Esophagus mucosa (tissue), 1 donor: ENCODE measurements at places on chromosomes 11 and 22. TPM values are rescaled to one million over a fixed set of nuclear protein-coding genes. Genes with fewer than 3 reads are reported as not detected.

GRCh38 chr22:19714312-19715187 is at the start of gene SEPTIN5:
SEPTIN5 (plus strand) TSS chr22:19714503; CDS start chr22:19714589, 86 bp downstream.
- ATAC-seq: no peak

DNA sequence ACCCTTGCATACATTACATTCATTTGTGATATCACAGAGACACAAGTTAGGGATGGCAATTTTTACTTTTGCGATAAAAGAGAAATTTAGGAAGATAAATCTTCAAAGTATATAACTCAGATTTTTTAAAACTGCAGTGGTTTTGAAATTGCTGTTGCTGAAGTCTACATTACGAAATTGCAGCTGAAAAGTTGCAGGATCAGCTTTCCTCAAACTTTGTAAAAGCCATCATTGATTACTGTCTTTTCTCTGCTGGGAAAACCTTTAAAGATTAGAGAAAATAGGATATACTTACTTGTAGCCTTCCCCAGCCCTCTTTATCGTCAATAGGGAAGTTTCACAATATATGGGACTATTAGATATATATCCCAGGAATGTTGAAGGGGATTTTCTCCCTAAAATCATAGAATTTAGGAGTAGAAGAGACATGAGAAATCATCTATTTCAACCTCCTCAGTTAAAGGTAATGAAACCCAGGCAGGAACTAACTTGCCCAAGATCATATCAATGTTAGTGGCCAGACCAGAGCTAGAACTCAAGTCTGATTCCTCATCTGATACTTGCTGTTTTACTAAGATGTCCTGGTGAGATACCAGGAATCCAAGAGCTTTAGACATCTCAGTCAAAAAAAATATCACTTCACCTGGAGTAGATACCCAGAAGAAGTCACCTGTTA is 10.4 kb upstream of the AGBL2 start:
- ATAC-seq: no peak

GRCh38 chr11:70064726-70065317 is 13.3 kb upstream of the ANO1 start:
- peak; percentile 63 for ATAC-seq

GRCh38 chr11:129768356-129768755 is 47.3 kb upstream of the TMEM45B start:
- no peak for ATAC-seq

GRCh38 chr11:15854245-15854644 is 502.1 kb downstream of the SOX6 start:
- no peak for ATAC-seq

- ATAC-seq: no peak
Observed at GRCh38 chr22:35353318-35353717, 27.6 kb upstream of the HMOX1 start.

- ATAC-seq: no peak
Observed at GRCh38 chr11:3171931-3172560, 6.9 kb upstream of the OSBPL5 start.

GRCh38 chr22:42418811-42419242 is 13.4 kb downstream of the NFAM1 start:
- ATAC-seq: peak; percentile 38

DNA sequence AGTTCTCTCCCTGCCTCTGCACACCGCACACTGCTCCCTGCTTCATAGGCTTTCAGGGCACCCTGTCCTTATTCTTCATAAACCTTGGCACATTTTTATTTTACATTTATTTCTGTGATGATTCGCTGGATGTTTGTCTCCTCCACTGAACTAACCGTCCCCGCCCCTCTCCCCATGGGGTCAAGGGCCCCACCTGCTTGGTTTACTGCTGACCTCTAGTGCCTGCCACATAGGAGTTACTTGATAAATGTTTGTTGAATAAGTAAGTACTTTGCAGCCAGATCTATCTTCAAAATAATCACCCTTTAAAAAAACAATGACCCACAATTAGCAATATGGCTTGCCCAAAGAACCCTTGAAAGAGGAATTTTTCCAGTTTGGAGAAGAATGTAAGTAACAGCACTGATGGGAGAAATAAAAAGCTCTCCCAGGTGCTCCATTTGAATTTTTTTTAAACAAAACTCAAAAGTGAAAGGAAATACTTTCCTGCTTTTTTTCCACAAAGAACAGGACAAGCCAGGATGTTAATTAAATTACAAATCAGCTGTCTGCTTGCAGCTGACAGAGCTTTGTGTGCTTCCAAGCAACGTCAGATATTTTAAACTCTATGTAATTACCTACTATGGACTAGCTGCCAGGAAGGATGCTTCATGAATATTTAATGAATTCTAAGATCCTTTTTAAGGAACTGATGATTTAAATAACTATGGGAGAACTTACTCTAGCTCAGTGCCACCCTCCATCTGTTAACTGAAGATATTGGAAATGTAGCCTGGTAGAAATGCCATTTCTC is 1083.6 kb downstream of the DLG2 start:
- ATAC-seq: no peak

GRCh38 chr22:21866833-21867527 is 465 bp downstream of the MAPK1 start:
- peak; percentile 33 for ATAC-seq

DNA sequence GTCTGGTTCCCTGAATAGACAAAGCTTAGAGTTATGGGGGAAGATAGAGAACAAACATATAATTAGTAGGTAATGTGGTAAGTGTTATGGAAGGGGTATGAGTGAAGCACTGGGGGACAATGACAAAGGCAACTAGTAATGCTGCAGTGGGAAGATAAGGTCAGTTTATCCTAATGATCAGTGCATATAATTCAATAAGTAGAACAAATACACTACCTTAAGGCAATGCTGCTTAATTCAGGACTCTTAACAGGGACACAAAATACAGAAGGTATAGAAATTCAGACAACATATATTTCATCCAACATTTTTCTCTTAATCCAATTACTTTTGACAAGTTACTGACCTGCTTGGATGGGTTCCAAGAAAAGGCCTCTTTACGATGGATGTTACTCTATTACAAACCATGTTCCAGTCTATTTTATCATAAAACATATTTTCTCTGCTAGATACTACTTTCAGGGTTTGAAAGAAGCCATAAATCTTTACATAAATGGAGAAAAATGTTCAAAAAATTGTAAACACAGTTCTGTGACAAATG is 1186.2 kb downstream of the LRRC4C start:
- no peak for ATAC-seq

- ATAC-seq: no peak
Observed at GRCh38 chr11:15590132-15590531, 475.4 kb downstream of the INSC start.

GRCh38 chr11:114440971-114441763 is 1.9 kb downstream of the REXO2 start:
- ATAC-seq: no peak

GRCh38 chr11:106286881-106287504 is 209.5 kb downstream of the AASDHPPT start:
- ATAC-seq: no peak

- no peak for ATAC-seq
Observed at GRCh38 chr11:125955856-125956255, 10.0 kb downstream of the VSIG10L2 start.

GRCh38 chr22:27603800-27604144 is 197.8 kb downstream of the MN1 start:
- no peak for ATAC-seq

DNA sequence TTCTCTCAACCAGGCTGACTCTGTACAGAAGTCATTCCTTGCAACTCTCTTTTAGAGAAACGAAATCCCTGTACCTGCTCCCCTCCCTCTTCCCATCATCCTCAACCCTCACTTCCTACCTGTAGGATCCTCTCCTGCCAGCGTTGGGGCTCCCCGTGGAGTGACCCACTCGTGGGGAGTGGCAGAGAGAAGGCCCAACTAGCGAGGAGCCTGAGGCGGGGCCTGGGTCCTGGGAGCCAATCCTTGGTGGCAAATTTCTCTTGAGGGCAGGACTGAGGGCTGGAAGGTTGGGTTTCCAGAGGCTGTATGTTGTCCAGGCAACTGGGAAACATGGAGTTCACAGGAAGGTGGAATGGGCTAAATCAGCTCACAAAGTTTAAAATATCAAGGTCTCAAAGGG is 10.4 kb downstream of the NHERF4 start:
- peak; percentile 74 for ATAC-seq

- no peak for ATAC-seq
Observed at GRCh38 chr11:22795914-22796313, 33.7 kb downstream of the SVIP start.

DNA sequence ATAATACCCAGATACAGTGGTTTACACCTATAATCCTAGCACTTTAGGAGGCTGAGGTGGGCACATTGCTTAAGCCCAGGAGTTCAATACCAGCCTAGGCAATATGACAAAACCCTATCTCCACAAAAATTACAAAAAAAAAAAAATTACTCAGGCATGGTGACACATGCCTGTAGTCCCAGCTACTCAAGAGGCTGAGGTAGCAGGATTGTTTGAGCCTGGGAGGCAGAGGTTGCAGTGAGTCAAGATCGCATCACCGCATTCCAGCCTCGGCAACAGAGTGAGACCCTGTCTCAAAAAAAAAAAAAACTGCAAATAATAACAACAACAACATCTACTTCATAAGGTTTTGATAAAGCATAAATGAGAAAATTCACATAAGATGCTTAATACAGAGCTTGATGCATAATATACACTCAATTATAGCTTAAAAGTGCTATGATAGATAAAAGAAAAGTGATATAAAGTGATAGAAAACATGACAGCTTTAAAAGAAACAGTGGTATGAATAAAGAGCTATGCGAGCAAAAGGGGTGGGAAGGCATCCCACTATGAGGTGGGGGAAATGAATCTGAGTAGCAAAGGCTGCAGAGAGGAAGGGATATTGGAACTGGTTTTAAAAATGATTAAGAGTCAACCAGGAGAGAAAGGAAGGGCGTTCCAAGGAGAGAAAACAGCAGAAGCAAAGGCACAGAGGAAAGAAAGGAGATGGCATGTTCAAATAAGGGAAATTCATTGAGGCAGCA is 197.6 kb downstream of the KIF18A start:
- ATAC-seq: no peak

DNA sequence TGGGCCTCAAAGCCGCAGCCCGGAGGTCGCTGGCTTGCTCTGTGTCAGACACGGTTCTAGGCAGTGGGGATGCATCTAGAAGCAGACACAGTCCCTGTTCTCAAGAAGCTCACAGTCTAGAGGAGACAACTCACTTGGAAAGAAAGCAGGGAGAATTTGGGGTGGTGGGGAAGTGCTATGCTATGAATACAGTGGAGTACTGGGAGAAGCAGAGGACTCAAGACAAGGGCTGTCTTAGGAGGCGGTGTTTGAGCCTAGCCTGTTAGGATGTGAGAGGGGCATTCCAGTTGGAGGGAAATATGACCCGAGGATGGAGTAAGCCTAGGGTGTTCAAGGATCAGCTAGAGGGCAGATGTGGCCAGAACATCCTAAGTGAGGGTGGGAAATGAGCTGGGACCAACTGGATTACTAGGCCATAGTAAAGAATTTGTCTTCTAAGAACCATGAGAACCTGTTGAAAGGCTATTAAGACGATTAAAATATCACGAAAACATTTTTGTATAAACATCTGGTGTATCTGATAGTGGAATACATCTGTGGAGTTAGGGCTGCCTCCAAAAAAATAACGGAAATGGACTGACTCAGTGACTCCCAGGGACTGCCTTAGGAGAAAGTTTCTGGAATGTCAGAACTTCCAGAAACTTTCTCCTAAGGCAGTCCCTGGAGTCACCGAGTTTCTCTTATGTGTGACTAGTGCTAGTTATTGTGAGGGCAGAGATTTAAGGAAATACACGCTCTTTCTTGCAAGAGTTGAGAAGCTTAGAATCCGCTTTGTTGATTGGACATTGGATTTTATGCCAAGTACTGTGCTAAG is 1.1 kb upstream of the PITPNB start:
- peak; percentile 14 for ATAC-seq

DNA sequence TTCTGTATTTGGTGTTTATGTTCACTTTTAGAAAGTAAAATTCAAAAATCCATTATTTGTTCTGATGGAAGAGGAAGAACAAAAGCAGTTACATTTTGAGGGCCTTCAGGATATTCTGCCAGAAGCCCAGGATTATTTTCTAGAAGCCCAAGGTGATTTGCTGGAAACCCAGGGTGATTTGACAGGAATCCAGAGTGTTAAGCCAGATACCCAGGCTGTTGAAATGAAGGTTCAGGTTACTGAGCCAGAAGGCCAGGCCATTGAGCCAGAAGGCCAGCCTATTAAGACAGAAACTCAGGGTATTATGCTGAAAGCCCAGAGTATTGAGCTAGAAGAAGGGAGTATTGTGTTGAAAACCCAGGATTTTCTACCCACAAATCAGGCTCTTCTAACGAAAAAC is 33.1 kb downstream of the CCDC15 start:
- no peak for ATAC-seq

GRCh38 chr22:39560127-39560526 is 10.4 kb upstream of the CACNA1I start:
- no peak for ATAC-seq

DNA sequence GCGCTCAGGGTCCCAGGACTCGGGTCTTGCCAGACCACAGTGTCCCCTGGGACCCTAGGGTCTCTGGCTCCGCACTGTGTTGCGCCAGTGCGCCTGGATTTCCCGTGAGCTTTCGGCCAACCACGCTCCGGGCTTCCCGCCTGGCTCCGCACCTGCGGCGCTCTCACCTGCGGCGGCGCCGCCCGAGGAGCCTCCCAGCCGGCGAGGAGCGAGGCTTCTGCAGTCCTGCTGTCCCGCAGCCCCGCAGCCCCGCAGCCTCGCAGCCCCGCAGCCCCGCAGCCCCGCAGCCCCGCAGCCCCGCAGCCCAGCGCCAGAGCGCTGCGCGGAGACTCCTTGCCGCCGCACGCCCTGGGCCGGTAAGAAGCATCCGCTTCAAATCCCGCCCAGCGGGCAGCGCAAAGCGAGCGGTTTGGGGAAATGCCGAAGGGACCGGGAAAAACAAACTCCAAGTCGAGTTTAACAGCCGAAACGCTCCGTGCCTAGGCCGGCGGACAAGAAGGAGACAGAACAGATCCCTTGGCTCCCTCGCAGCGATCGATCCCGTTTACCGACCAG is 939 bp downstream of the ALX4 start:
- no peak for ATAC-seq

- ATAC-seq: no peak
Observed at GRCh38 chr22:38881464-38881871, 9.5 kb upstream of the CBX6 start.

- no peak for ATAC-seq
Observed at GRCh38 chr22:43308836-43309235, 34.3 kb downstream of the SCUBE1 start.

Gene RHOD
- total RNA-seq: 161 TPM

Gene UBQLNL
- total RNA-seq: 0.08 TPM

Gene C11orf87
- total RNA-seq: 0.12 TPM

Gene UBTFL1
- not detected for total RNA-seq

Gene ALDH3B2
- total RNA-seq: 206 TPM

Gene NPAS4
- total RNA-seq: not detected

Gene HSCB
- 10.9 TPM for total RNA-seq

Gene KCNK4
- total RNA-seq: not detected

Gene APOL6
- 8.1 TPM for total RNA-seq

Gene BAIAP2L2
- 4.5 TPM for total RNA-seq

Gene SOX10
- total RNA-seq: 0.44 TPM

Gene OR4D9
- total RNA-seq: not detected

Gene DSCAML1
- total RNA-seq: not detected

Gene FIBP
- total RNA-seq: 42.3 TPM

Gene PANX2
- 0.92 TPM for total RNA-seq

Gene PAX6
- total RNA-seq: not detected
